MCF 10A (cell line): ENCODE measurements at places on chromosomes 12 and 14.

- DNase-seq: no peak
Observed at GRCh38 chr12:80858356-80858755, 79.4 kb downstream of the LIN7A start.

- DNase-seq: peak; percentile 36
Observed at GRCh38 chr12:20527417-20528163, 159.3 kb downstream of the PDE3A start.

DNA sequence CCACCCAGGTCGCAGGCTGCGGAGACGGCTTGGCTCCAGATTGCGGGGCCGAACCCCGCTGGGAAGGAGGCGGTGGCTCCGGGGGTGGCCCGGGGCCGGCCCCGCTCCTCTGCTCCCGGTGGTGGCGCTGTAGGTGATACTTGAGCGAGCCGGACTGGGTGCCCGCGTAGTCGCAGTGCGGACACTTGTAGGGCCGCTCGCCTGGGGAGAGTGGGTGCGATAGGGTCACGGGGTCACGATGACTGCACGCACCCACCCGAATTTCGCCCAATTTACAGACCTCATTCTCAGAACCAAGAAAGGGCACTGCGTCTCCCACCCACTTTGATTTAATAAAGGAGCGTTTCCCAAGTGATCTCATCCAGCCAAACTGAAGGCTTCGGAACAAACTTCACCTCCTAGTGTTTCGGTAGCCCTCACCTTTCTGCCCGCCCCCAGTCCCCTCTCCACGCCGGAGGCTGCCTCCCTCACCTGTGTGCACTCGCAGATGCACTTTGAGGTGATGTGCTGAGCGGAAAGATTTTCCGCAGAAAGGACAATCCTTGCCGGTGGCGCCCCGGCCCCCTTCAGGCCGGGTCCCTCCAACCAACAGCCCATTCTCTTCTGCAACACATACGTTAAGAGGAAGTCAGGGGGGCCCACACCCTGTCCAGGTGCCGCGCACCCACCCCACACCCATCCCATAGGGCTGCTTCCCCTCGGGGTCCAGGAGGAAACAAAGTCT is 7.4 kb downstream of the ZNF219 start:
- no peak for DNase-seq

DNA sequence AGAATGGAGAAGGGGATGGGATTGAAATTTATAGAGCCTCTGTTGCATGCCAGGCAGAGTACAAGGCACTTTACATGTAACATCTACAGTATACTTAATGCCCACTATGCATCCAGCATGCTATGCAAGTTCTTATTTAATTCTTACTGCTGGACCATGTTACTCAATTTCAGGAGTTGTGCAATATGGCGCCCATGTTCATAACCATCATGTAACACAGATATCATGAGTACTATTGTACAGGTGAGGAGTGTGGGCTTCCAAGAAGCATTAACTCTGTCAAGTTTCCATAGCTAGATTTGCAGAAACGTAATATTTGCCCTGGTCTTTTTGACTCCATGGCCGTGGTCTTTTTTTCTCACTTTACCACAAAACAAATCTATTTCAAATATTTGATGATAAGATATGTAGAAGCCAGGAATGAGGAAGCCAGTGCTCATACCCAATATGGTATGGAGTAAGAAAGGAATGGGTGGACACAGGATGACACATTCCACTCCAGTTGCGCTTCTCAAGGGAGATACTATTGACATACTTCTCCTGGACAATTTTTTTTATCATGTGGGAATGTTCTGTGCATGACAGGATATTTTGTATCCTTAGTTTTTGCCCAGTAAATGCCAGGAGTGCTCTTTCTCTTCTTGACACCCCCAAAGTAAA is 191.8 kb downstream of the C12orf75 start:
- peak; percentile 1 for DNase-seq

- DNase-seq: peak; percentile 51
Observed at GRCh38 chr14:100072783-100073346, 7.6 kb downstream of the EVL start.

- peak; percentile 73 for DNase-seq
Observed at GRCh38 chr12:110312581-110313360, 31.7 kb downstream of the ATP2A2 start.

- no peak for DNase-seq
Observed at GRCh38 chr12:52603314-52603713, 2.1 kb upstream of the KRT72 start.

DNA sequence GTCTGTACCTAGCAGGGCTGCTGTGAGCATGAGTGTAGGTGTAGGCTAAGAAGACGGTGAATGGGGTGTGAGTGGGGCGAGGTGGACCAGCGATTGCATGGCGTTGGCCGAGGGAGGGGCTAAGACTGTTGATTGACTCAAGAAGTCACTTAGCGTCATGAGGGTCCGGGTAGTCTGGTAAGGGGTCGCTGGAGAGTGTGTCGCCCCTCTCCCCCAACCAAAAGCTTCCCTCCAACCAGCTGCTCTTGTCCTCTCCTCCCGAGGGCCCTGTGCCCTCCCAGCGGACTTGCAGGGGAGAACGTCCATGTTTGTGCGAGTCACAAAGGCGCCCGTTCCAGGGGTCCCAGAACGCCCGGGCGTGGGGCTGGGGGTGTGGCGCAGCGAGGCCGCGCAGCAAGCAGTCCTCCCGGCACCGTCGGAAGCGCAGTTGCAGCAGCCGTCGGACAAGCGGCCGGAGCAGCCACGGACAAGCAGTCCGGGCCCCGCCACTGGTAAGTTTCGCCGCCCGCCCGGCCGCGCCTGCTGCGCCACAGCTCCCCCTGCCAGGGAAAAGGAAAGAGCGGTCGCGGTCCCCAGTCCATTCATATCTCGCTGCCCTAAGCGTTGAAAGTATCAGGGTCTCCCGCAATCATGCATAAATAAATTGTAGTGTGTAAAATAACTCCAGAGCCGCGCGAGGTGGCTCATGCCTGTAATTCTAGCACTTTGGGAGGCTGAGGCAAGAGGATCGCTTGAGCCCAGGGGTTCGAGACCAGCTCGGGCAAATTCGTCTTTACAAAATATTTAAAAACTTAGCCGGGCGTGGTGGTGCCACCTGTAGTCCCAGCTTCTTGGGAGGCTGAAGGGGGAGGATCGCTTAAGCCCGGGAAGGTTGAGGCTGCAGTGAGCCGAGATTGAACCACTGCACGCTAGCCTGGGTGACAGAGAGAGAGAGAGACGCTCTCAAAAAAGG is at the start of gene CCDC63:
TSS of gene CCDC63 (plus strand) at position 373 of the 952 bp plus-strand sequence. CDS start 5,968 bp downstream, outside the sequence.
- no peak for DNase-seq

DNA sequence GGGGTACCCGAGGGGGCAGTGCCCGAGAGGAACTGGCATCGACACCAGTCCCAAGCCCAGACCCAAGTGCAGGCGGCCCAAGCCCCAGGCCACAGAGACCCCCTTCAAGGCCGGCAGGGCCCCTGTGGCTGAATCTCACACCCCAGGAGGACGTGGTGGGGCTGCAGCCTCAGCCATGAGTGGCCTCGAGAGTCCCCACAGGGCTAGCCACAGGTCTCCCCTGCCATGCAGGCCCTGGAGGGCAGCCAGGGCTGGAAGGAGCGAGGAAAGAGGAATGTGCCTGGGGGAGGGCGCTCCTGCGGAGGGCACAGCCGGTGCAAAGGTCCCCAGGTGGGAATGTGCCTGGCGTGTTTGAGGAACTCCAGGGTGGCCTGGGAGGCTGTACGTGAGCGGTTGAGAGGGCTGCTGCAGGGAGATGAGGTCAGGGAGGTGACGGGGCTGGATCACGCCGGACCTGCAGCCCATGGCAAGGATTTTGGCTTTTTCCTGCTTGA is 86.1 kb downstream of the NCOR2 start:
- DNase-seq: no peak

- DNase-seq: no peak
Observed at GRCh38 chr12:62308201-62308600, 48.0 kb downstream of the USP15 start.

DNA sequence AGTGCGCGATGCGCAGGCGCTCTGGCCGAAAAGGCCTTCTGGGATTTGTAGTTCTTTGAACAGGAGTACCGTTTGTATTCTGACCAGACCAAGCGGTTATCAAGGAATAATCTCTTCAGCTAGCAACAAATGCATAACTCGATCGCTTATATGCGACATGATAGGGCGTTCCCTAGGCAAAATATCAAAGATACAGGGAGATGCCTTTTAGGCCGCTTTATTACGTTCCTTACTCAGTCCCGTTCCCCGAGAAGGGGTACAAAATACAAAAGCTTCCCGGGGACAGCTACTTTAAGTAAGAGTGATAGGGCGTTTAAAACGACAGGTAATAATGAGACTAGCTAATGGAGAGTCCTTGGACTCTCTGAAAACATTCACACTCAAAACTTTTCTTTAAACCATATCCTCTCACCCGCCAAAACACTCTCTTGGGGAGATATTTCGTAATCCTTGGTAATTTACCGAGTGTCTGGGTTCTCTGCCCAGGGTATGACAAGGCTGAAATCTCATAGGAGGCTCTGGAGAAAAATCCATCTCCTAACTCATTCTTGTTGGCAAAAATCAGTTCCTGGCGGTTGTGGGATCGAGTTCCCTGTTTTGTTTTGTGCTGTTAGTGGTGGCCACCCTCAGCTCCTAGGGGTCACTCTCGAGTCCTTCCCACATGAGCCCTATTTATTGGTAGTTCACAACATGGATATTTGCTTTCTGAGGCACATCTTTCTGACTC is 412 bp upstream of the SNW1 start:
- DNase-seq: peak; percentile 56

DNA sequence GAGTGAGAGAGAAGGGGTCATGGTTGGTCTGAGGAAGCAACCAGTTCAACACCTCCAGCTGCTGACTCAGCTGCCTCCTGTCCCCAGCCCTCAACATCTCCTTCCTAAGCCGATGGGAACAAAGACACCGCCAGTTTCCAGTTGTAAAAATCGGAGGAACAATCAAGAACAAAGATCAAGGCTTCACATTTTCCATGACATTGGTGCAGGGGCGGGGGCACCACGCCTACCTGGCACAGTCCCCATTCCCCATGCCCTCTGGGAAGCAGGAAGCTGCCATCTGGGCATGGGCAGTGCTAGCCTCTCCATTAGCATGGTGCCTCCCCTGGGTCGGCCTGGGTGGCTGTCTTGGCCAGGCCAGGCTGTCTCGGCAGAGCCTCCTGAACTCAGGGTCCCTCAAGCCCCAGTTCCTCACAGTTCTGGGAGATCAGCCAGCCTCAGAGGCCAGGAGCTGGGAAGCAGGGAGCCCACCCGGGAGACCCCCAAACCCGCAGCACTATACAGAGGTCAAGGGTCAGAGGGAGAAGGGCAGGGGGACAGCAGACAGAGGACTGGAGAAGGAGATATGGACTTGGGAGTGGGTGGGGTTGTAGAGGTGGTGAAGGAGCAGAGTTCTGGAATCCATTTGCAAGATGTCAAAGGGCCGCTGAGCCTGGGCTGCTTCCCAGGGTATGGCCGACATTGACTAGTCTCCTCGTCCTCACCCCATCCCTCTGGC is 19.6 kb upstream of the TMEM106C start:
- DNase-seq: no peak

GRCh38 chr14:100786576-100787219 is 39.2 kb upstream of the MEG3 start:
- no peak for DNase-seq

GRCh38 chr14:70282666-70283065 is 76.8 kb downstream of the COX16 start:
- DNase-seq: no peak

DNA sequence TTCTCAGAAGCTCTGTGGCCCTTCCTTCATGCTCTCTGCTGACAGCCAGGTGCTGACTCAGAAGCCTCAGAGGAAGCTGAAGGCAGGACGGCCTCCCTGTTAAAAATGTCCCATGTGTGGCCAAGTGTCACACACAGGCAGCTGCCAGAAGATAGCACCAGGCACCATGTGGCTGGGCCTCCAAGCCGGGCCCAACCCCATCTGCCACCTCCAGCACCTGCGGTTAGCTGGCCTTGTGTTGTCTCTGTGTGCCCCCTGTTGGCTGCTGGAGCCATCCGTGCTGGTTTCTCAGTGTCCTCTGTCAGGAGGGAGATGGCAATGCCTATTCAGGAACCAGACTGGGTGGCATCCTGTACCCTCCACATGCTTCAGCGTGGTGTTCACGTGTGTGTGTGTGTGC is 63.2 kb downstream of the TSPAN11 start:
- DNase-seq: peak; percentile 33

GRCh38 chr14:54450535-54450934 is 9.4 kb upstream of the CNIH1 start:
- DNase-seq: peak; percentile 12

DNA sequence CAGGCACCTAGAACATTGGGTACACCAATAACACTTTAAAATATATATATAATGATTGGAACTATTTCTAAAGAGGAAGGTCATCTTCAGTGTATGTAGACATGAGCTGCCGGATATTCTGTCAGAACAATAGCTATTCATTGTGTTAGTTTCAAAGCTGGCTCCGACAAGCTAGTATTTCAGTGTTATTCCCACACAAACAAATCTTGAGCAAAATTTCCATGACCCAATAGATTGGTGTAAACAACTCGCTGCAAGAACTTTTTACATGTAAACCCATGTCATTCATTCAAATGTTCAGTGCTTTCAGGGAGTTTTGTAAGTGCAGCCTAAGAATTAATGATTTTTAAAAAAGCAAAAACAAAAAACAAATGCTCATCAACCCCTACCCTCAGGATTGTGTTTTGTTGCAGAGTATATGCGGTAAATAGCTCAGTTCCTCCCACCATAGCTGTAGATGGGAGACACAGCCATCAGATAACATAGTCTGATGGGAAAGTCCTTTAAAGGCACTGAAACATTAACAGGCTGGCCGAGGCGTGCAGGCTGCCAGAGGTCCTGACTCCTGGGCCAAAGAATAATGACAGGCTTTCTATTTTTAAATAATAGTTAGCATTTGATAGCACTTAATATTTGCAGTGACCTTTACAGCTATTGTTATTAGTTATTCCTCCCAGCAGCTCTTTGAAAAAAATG is 150.3 kb upstream of the ARHGAP5 start:
- no peak for DNase-seq

DNA sequence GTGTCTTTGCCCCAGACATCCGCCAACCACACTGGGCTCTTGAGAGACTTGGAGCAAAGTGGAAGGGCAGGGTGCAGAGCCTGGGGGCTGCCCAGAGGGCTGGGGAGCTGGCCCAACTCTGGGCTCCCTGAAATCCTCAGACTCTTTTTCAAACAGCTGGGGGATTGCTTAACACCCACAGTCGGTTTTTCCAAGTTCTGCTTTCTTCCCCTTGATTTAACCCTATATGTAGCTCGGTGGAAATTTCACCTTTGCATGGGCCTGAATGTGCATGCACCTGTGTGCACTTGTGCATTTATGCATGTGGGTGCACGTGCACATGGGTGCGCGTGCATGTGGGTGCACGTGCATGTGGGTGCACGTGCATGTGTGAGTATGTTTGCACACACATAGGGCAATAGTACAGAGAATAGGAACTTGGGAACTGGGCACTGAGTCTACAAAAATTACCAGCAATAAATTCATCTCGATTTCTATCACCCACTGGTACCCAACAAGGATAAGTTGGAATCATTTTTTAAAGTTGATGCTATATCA is 52.3 kb upstream of the RFLNA start:
- DNase-seq: no peak

DNA sequence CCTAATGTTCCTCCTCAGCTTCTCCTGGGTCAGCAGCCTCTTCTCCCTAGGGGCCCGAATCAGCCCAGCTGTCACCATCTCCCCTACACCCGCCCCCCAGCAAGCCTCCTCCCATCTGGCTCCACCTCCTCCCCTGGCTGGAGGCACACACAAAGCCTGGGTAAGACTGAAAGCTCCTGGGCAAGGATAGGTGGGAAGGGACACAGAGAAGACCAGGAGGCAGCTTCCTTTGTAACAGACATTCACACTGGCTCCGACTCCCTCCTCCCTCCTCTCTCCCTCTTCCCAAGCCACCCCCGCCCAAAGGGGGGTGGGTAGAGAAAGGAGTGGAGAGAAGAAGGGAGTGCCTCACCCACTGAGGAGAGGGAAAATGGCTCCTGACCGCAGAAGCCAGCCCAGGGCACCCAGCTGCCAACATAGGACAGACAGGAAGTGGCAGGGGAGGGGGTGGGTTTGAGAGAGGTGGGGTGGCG is 4.0 kb downstream of the CHD4 start:
- DNase-seq: peak; percentile 9
